ENCODE measurements at places on chromosomes 7 and 10. TPM values are rescaled to one million over a fixed set of nuclear protein-coding genes. Genes with fewer than 3 reads are reported as not detected.
A peak's percentile ranks its signal among the peaks of the same experiment; 100 is the strongest.

GRCh38 chr10:62084451-62084850, 183.0 kb downstream of the ARID5B start:
- DNase-seq = no peak
- no peaks in the 10 kb centered on the region for H3K27me3 ChIP-seq
- H3K27ac ChIP-seq = peak overlapping the region; percentile 88
- H3K4me3 ChIP-seq = no peak overlapping the region
- H3K4me1 ChIP-seq = peaks cover 85% of the 10 kb centered on the region

GRCh38 chr10:79588800-79589199, 21.9 kb upstream of the SFTPA1 start:
- H3K4me3 ChIP-seq = no peak overlapping the region
- H3K4me1 ChIP-seq = no peaks in the 10 kb centered on the region
- DNase-seq = no peak

DNA sequence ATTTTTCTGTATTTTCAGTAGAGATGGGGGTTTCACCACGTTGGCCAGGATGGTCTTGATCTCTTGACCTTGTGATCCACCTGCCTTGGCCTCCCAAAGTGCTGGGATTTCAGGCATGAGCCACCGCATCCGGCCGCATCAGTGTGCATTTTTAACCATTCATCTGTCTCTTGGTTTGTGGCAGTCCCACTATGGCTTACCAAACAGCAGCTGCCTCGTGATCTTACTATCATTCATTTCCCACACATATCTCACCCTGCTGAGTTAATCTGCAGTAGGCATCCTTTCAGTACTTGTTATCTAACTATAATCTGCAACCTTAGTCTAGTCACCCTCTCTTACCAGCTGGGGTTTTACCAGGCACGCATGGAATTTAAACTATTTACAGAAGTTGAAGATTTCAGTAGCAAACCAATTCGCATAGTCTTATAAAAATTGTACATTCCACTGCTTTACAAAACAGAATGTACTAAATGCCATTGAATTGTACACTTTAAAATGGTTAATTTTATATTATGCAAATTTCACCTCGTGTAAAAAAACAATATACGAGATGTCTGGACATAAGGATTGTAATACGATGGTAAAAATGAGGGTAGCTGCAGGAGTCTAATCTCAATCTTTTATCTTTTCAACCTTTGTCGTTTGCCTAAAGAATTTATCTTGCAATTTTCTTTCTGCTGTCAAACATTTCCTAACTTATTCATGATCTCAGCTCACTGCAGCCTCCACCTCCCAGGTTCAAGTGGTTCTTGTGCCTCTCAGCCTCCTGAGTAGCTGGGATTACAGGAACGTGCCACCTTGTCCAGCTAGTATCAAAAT, 4.6 kb upstream of the TBC1D12 start:
- H3K27ac ChIP-seq = no peak overlapping the region
- no peak overlapping the region for H3K4me3 ChIP-seq

GRCh38 chr7:138115047-138115446, 38.8 kb downstream of the AKR1D1 start:
- H3K27ac ChIP-seq = no peak overlapping the region
- H3K4me1 ChIP-seq = peaks cover 3% of the 10 kb centered on the region
- H3K36me3 ChIP-seq = no peaks in the 10 kb centered on the region
- DNase-seq = no peak
- peaks cover 19% of the 10 kb centered on the region for H3K27me3 ChIP-seq
- no peak overlapping the region for H3K4me3 ChIP-seq

GRCh38 chr10:75877877-75878276, 446.5 kb downstream of the LRMDA start:
- no peaks in the 10 kb centered on the region for H3K4me1 ChIP-seq
- peaks cover 3% of the 10 kb centered on the region for H3K27me3 ChIP-seq
- no peaks in the 10 kb centered on the region for H3K36me3 ChIP-seq
- H3K4me3 ChIP-seq = no peak overlapping the region
- no peak for DNase-seq

SPDYE9 gene
- total RNA-seq = not detected

Data from activated naive CD4-positive, alpha-beta T cell treated with anti-CD3 and anti-CD28 coated beads for 36 hours (primary cell).